ENCODE measurements at places on chromosomes 11 and 22. TPM values are rescaled to one million over a fixed set of nuclear protein-coding genes. Genes with fewer than 3 reads are reported as not detected.

- ATAC-seq: no peak
Observed at GRCh38 chr11:115629456-115630015, 125.3 kb upstream of the CADM1 start.

- no peak for ATAC-seq
Observed at GRCh38 chr11:85095239-85095638, 531.9 kb downstream of the DLG2 start.

GRCh38 chr11:30172883-30173311 is 57.9 kb upstream of the FSHB start:
- ATAC-seq: no peak

DNA sequence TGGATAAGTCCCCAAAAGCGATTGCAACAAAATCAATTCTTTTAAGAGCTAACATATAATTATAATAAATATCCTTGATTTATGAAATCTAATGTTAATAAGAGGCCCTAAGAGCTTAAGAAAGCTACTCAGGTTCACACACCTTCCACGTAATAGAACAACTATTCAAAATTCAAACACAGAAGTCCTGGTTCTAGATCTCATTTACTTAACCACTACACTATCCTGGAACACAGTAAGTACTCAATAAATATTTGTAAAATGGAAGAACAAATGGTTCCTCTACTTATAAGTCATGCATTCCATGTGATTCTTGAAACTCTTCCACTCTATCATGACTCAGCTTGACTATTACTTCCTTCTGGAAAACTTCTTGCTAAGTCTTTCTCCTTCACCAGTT is 268.2 kb downstream of the FAM181B start:
- no peak for ATAC-seq

GRCh38 chr11:50298182-50298988 is 265.7 kb downstream of the OR4C45 start:
- no peak for ATAC-seq

GRCh38 chr11:102882389-102883024 is 7.7 kb upstream of the MMP12 start:
- no peak for ATAC-seq

- no peak for ATAC-seq
Observed at GRCh38 chr22:31537019-31537535, 40.7 kb downstream of the SFI1 start.

GRCh38 chr22:33130473-33130872 is 72.3 kb upstream of the SYN3 start:
- ATAC-seq: no peak

GRCh38 chr11:61547246-61547645 is 33.6 kb downstream of the SYT7 start:
- no peak for ATAC-seq

- no peak for ATAC-seq
Observed at GRCh38 chr11:119739021-119739703, 10.2 kb upstream of the NECTIN1 start.

DNA sequence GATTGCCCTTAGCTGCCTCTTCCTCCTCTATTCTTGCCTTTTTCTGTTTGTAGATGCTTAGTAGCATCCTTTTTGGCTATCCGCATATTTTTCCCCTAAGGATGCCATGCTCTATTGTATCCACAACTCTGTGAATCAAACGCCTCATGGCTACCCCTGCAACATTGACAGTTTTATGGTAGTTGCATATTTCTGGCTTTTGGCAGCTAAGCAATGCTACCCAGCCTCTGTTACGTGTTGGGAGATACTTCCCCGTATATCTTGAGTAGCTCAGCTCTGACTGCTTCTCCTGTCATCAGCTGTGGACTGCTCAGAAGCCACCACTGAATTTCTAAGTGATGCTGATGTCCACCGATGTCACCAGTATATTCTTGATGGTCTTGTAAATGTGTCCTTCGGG is 15.1 kb upstream of the SLC3A2 start:
- ATAC-seq: no peak

GRCh38 chr11:10920205-10920604 is 62.4 kb upstream of the ZBED5 start:
- no peak for ATAC-seq

- ATAC-seq: no peak
Observed at GRCh38 chr11:10453261-10453660, 1.8 kb upstream of the AMPD3 start.

- ATAC-seq: no peak
Observed at GRCh38 chr11:126968915-126969314, 31.7 kb downstream of the KIRREL3 start.

DNA sequence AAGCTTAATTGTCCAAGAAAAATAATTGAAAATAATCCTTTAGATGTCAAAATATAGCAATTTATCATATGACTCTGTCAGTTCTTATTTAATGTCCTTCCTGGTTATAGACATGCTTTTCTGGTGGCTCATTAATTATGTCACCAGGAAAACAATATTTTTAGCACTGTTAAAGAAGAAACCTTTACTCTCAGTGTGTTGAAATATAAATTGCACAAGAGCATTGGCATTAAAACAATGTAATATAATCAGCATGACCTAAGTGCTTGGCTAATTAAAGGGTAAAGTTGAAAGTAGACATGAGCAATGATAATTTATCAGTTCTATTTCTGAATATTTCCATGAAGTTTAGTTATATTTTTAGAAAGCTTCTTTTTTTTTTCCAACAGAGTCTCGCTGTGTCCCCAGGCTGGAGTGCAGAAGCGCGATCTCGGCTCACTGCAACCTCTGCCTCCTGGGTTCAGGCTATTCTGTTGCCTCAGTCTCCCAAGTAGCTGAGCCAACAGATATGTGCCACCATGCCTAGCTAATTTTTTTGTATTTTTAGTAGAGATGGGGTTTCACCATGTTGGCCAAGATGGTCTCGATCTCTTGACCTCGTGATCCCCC is 232.3 kb downstream of the JRKL start:
- ATAC-seq: no peak

DNA sequence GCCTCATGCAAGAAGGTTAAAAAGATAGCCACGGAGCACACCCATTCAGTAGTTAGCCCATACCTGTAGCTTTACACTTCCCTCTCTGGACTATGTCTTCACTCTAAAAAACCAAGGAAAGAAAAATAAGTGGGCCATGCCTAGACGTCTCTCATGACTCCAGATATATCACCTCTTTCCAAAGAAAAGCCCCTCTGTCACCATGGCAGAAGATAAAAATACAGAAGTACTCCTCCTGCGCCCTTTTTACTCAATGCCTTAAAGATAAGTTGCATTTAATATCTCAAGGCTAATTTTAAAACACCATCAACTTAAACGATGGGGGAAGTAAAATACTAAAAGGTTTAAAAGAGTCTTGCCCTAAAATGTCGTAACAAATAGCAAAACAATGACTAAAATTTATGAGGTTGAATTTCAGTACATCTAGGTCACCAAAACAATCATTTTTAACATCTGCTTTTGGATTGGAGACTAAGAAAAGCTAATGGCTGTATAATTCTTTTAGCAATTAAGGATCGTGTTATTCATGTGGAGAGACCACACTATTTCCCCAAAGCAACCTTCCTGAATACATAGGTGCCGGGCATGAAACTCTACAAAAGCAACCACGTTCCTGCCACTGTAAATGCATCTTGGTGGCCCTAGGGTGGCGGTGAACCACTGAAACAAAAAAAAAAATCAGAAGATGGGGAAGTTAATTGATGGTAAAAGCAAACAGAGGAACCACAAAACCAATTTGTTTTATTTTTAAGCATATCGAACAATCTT is 46.0 kb downstream of the CELF1 start:
- no peak for ATAC-seq

- no peak for ATAC-seq
Observed at GRCh38 chr11:92869716-92870115, 99.7 kb upstream of the MTNR1B start.

DNA sequence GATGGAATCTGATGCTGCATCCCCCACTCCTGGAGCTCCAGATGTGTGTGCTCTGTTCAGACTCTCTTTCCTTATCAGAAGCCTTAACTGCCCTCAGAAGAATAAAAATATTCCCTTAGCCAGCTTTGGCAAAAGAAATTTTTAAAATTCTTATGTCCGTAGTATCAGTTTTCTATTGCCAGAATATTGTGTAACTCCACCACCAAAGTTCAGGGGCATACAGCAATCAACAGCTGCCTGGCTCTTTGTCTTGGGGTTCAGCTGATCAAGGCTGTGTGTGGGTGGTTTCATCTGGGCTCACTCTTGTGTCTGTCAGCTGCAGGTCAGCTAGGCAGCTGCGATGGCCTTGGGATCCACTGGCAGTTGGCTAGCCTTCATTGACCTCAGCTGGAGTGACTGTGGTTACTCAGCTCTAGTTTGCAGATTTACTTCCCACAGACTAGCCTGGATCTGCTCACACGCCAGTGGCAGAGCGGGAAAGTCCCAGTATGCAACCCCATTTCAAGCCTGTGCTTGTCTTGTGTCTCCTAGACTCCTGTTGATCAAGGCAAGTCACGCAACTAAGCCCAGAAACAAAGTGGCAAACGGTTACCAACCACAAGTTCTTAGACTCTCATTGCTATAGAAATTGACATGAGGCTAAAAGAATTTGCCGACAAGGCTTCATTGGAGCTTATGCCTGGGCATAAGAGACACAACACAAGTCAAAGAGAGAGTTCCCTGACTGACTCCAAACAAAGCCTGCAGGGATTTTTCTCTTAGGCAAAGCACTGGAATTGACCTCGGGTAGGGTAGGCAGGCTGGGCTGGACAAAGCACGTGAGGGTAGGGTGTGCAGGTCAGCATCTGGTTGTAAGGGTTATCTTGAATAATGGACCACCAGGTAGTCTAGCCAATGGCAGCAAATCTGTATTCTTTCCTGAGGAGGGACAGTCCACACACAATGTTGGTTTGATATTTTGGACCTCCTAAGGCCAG is 7.5 kb downstream of the TMEM138 start:
- ATAC-seq: peak; percentile 91

GRCh38 chr11:134244593-134244992 is 8.6 kb downstream of the THYN1 start:
- peak; percentile 35 for ATAC-seq

Gene TSSK2
- not detected for total RNA-seq

Gene DRD4
- total RNA-seq: not detected

Gene GNB1L
- total RNA-seq: 7.9 TPM

Gene SPTBN2
- 19.5 TPM for total RNA-seq

Gene OR51G1
- total RNA-seq: not detected

Gene RHOD
- 29.7 TPM for total RNA-seq

Gene PRR5
- 9.3 TPM for total RNA-seq

Gene EXPH5
- 3.3 TPM for total RNA-seq
